ENCODE measurements at places on chromosomes 2 and 18. TPM values are rescaled to one million over a fixed set of nuclear protein-coding genes. Genes with fewer than 3 reads are reported as not detected.
A peak's percentile ranks its signal among the peaks of the same experiment; 100 is the strongest.

The KCNS3 gene
- total RNA-seq: 5.3 TPM

- peak; percentile 97 for DNase-seq
These were observed 142.4 kb downstream of the CAPN13 start for GRCh38 chr2:30664761-30665358.

The SMARCAL1 gene
- 10.8 TPM for total RNA-seq

The MYCN gene
- not detected for total RNA-seq

- peak; percentile 43 for DNase-seq
These were observed 195.1 kb downstream of the KCNE4 start for GRCh38 chr2:223247136-223247535.
